Myocyte (in vitro differentiated cells): ENCODE measurements at places on chromosomes 11 and 22. TPM values are rescaled to one million over a fixed set of nuclear protein-coding genes. Genes with fewer than 3 reads are reported as not detected.

DNA sequence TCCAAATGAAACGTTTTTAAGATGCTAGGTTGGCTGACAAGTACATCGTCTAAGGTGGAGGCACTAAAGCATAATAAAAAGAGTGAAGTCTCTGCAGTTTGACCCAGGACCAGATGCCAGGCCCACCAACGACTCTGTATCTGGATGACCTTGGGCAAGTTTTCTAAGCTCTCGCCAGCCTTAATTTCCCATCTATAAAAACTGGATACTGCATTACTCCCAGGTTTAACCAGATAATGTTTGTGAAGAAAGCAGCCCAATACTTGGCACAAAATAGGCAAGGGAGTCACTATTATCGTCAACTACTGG, 49.0 kb downstream of the FAM83F start:
- no peak for DNase-seq

OR52A1 gene
- total RNA-seq: not detected in 2 replicates

GRCh38 chr11:17828311-17828751, 93.8 kb downstream of the KCNC1 start:
- DNase-seq: no peak

DNA sequence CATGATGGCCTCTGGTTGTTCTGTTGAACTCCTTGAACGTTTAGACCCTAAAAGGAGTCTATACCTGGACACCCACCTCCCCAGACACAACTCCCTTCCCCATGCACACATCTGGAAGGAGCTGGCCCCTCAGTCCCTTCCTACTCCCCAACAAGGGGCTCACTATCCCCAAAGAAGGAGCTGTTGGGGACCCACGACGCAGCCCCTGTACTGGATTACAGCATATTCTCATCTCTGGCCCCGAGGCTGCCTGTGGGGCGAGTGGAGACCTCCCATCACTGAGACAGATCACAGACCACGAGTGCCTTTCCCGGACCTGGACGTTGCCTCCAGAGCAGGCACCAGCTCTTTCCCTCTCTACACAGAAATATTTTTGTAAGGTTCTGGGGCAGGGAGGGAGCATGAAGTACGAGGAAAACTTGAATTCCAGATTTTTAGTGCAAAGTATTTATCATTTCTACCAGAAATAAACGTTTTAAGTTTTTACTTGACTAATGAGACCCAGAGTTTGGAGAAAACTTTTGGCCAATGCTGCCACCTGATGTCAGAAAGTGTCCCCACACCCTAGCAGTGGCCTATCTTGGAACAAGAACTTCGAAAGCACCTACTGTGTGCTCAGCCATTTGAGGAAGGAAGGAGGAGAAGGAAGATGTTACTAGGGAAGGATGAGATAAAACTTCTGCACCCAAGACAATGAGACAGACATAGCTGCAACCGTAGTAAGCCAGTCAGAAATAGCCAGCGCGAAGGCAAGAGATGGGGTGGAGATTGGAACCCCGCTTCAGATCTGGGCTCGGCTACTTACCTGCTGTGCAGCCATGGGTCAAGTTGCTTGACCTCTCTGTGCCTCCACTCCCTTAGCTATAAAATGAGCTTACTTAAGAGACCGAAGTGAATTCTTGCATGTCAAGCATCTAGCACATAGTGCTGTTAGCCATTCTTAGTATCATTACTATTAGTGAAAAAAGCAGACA, 10.2 kb upstream of the POU2F3 start:
- DNase-seq: peak; percentile 44
